ENCODE measurements at places on chromosomes 16 and 17.

DNA sequence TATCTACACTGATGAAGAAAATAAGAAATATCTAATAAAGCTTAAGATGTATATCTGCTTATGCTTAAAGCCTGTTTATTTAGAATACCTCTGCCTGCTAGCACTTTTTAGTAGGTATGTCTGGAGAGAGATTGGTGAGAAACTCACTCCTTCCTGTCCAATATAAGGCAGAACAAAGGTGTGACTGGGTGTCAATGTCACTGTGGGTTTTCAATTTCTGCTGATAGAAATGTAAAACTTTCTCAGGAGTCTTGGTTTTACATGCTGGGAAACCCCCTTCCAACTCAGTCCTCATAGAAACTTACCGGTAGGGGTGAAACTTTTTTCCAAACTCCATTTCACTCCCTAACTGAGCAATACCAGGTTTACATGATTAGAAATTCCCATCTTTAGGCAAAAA lies 17.8 kb upstream of the MPHOSPH6 start:
- peak; percentile 37 for DNase-seq

DNA sequence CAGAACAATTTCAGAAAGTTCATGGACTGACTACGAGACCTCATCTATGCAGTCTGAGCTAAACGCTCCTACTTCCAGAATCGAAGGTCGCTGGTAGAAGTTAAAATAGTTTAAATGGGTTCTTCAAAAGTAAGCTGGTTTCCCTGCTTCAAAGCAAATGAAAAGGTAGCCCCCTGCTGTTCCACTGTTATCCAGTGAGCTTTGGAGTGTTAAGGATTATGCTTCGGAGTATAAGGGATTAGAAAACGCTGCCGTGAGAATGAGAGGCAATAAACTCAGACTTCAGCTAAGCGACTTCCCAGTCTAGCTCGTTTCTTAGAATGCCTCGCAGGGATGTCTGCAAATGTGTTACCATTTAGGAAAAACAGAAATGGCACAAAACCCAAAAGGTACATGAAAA lies 12.4 kb downstream of the MLYCD start:
- no peak for DNase-seq

- DNase-seq = no peak
Measured at GRCh38 chr17:75693500-75694481, 26.7 kb downstream of the SAP30BP start.

GRCh38 chr16:73125850-73126524 lies 78.1 kb upstream of the ZFHX3 start:
- no peak for DNase-seq

DNA sequence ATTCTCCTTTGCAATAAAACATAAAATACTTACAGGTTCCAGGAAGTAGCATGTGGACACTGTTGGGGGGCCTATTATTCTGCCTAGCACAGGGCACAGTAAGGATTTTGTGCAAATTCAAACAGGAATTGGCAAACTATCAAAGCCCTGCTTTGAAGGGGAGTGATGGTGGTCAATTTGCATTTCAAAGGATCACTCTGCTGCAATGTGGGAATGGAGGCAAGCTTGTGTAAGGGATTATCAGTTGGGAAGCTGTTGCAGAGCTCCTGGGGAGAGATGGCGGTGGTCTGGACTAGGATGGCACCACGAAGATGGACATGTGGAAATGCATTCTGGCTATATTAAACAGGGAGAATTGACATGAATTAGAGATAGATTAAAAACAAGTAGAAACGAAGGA lies 990.7 kb upstream of the RBFOX1 start:
- no peak for DNase-seq

- no peak for DNase-seq
Measured at GRCh38 chr17:77320044-77320440, 179.3 kb downstream of the SEC14L1 start.

GRCh38 chr16:15484662-15485061 lies 50.3 kb downstream of the BMERB1 start:
- DNase-seq = no peak

- no peak for DNase-seq
Measured at GRCh38 chr16:69417520-69418199, 6.8 kb upstream of the CYB5B start.

DNA sequence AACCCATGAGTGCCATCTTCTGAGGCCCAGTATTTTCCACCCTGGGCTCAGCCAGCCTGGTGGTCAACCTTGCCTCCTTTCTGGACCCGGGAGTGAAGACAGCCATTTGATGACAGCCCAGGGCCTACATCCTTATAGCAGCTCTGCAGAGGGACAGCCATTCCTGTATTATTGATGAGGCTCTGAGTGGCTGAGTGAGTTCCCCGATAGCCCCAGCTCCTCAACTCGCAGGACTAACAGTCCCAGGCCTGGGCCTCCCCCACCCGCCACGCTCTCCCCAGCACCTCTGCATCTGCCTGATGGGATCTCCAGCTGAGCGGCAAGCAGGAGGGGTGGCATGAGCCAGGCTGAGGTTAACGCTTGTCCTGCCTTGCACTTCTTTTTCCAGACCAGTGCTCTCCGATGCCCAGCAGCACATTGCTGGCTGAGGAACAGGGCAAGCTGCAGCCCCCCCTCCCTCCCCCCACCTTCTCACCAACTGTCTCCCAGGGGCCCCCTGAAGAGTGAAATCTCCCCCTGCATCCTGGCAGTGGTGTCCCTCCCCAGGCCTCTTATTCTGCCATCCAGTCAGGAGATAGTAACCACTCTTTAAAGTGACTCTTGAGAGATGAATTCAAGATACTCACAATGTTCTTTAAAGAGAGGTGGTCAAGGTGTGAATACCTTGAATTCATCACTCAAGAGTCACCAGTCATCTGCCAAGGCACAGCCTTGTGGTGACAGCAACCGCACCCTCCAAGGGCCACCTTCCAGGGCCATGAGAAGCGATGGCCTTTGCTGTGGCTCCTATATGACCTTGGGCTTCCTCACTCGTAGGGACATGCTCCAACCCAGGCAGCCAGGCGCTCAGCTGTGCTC lies 23.5 kb downstream of the CACNG5 start:
- DNase-seq = no peak
